ENCODE measurements at places on chromosomes 12 and 14.

GRCh38 chr14:51828017-51828797, 32.2 kb upstream of the GNG2 start:
- DNase-seq, result peak; percentile 45
- no peaks in the 10 kb centered on the region for H3K27me3 ChIP-seq
- no peak overlapping the region for H3K27ac ChIP-seq
- no peak overlapping the region for H3K4me3 ChIP-seq

DNA sequence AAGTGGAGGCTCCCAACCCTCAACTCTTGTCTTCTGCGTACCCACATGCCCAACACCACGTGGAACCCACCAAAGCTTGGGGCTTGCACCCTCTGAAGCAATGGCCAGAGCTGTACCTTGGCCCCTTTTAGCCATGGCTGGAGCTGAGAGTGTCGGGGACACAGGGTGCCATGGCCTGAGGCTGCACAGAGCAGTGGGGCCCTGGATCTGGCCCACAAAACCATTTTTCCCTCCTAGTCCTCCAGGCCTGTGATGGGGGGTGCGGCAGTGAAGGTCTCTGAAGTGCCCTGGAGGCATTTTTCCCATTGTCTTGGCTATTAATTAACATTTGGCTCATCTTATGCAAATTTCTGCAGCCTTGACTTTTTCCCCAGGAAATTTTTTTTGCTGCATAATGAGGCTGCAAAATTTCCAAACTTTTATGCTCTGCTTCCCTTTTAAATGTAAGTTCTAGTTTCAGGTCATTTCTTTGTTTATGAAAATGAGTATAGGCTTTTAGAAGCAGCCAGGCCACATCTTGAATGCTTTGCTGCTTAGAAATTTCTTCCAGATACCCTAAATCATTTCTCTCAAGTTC, 18.7 kb upstream of the ASPG start:
- no peaks in the 10 kb centered on the region for H3K36me3 ChIP-seq
- no peaks in the 10 kb centered on the region for H3K27me3 ChIP-seq
- H3K4me1 ChIP-seq, result no peaks in the 10 kb centered on the region
- no peak overlapping the region for H3K4me3 ChIP-seq

DNA sequence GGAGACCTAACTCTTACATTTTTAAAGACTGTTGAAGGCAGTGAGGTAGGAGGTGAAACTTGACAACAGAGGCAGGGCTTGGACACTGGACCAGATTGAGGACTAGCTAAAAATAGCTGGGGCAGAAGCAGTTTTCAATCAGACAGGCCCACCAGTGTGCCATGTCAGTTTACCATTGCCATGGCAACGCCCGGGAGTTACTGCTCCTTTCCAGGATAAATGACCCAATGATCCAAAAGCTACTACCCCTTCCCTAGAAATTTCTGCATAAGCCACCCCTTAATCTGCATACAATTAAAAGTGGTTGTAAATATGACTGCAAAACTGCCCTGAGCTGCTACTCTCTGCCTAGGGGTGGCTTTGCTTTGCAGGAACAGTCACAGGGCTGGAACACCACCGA, 53.2 kb upstream of the PKP2 start:
- no peaks in the 10 kb centered on the region for H3K4me1 ChIP-seq
- DNase-seq, result no peak
- no peaks in the 10 kb centered on the region for H3K27me3 ChIP-seq
- no peaks in the 10 kb centered on the region for H3K36me3 ChIP-seq
- H3K27ac ChIP-seq, result no peak overlapping the region

DNA sequence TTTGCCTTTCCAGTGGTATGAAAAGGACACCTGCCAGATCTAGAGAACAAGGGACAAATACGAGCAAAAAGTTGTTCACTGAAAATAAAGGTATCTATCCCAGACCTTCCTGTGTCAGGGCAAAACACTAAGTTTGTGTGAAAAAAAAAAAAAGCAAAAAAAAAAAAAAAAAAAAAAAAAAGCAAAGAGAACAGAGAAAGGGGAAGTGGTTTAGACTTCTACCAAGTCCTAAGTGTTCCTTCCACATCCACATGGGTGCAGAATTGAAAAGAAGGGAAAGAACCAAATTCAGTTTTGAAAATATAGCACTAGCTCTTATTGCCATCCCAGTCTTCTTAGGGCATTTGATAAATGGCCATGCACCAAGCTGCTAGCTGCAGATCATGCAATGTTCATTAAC, 41.7 kb downstream of the ZCRB1 start:
- H3K27ac ChIP-seq, result no peak overlapping the region
- H3K4me3 ChIP-seq, result no peak overlapping the region
- H3K4me1 ChIP-seq, result no peaks in the 10 kb centered on the region
- H3K36me3 ChIP-seq, result no peaks in the 10 kb centered on the region

DNA sequence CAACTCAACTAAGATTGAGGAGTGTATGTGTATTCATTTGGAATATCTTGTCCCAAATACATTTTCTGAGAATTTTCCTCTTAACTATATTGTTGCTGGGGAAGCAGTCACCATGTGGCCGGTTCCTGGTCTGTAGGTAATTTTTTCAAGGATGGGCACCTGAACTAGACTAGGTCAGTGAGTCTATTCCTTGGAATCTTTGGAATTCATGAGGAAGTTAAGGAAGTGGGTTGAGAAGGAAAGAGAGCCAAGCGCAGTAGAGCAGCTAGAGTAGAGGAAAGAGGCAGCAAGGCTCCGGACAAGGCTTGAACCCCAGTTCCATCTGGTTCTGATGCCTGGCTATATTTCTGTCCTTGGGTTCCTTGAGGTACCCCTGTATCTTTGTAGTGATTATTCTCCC, 183.7 kb downstream of the DACT1 start:
- H3K4me1 ChIP-seq, result no peaks in the 10 kb centered on the region
- no peaks in the 10 kb centered on the region for H3K36me3 ChIP-seq
- no peak overlapping the region for H3K27ac ChIP-seq
- no peak overlapping the region for H3K4me3 ChIP-seq

- H3K4me3 ChIP-seq, result no peak overlapping the region
- DNase-seq, result no peak
- H3K36me3 ChIP-seq, result no peaks in the 10 kb centered on the region
- no peak overlapping the region for H3K27ac ChIP-seq
- H3K4me1 ChIP-seq, result no peaks in the 10 kb centered on the region
- no peaks in the 10 kb centered on the region for H3K27me3 ChIP-seq
These were observed 103.1 kb upstream of the PPM1H start for GRCh38 chr12:63037746-63038712.

- H3K4me3 ChIP-seq, result no peak overlapping the region
- DNase-seq, result no peak
These were observed 34.8 kb downstream of the AMN start for GRCh38 chr14:102957222-102957621.

- no peaks in the 10 kb centered on the region for H3K27me3 ChIP-seq
- H3K36me3 ChIP-seq, result no peaks in the 10 kb centered on the region
- H3K4me1 ChIP-seq, result peaks cover 5% of the 10 kb centered on the region
- DNase-seq, result no peak
- peak overlapping the region; percentile 66 for H3K27ac ChIP-seq
These were observed 32.8 kb upstream of the TUBA1C start for GRCh38 chr12:49231878-49232655.

DNA sequence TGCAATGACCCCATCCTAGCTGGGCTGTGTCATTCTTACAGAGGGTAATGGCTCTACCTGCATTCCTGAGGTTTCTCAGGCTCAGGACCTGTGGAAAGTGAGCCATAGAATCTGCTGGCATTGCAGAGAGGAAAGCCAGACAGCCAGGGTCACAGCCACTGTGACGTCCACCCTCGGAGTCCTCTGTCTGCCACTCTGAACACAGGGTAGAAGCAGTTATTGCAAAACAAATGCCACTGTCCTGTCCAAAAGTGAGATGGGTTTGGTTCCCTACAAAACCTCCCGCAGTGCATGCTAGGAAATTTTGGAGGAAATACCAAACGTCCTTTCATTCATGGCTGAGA, 37.8 kb downstream of the TNFAIP2 start:
- no peak for DNase-seq
- H3K4me3 ChIP-seq, result no peak overlapping the region
- H3K27me3 ChIP-seq, result no peaks in the 10 kb centered on the region
- H3K27ac ChIP-seq, result no peak overlapping the region

- no peaks in the 10 kb centered on the region for H3K36me3 ChIP-seq
- DNase-seq, result no peak
- no peak overlapping the region for H3K4me3 ChIP-seq
- no peaks in the 10 kb centered on the region for H3K27me3 ChIP-seq
- no peaks in the 10 kb centered on the region for H3K4me1 ChIP-seq
- no peak overlapping the region for H3K27ac ChIP-seq
These were observed 199.4 kb upstream of the CDKN3 start for GRCh38 chr14:54197369-54197768.

DNA sequence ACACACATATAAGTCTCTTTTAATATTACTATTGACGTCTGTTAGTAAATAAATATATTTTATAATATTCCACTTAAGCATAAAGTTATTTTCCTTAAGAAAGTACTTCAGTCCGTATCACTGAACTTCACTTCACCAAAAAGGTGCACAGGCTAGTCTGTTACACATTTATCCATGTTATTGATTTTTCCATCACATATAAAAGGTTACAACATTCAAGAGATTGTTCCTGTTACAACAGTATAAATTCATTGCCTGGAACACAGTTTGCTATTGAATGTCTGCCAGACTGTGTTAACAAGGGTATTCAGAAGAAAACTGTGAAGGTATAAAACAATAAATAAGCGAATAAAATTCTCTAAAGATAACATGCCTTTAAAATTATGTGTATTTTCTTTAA, 175.9 kb downstream of the NTS start:
- no peak overlapping the region for H3K4me3 ChIP-seq
- no peaks in the 10 kb centered on the region for H3K27me3 ChIP-seq
- DNase-seq, result no peak
- H3K36me3 ChIP-seq, result no peaks in the 10 kb centered on the region

- H3K27me3 ChIP-seq, result no peaks in the 10 kb centered on the region
- H3K4me1 ChIP-seq, result no peaks in the 10 kb centered on the region
- H3K36me3 ChIP-seq, result no peaks in the 10 kb centered on the region
- H3K27ac ChIP-seq, result no peak overlapping the region
- H3K4me3 ChIP-seq, result no peak overlapping the region
These were observed 511.8 kb upstream of the FOXG1 start for GRCh38 chr14:28254768-28255167.

DNA sequence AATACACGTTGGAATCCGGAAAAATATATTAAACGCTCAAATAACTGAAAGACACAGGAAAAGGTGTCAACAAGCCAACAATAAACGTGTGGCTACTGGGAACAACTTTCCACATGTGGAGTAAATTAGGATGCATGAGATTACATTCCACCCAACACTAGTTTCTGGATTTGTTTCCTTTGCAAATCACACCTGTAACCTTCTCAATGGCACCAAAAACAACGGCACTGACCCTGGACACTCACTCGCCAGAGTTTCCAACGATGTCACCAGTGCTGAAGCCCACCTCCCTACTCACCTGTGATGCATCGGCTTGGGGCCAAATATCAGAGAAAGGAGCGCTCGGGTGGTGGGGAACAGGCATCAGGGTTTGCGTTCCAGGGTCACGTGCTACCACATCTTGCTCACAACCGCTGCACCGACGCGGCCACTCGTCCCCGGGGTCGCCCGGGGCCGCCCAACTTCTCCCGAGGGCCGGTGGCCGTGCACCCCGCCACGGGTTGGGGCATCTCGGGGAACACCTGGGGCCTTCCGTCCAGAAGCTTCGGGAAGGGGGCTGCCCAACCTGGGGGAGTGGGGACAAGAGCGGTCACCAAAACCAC, 629 bp downstream of the PRDM4 start:
- peak; percentile 41 for DNase-seq
- H3K4me1 ChIP-seq, result peaks cover 36% of the 10 kb centered on the region
- no peaks in the 10 kb centered on the region for H3K27me3 ChIP-seq
- H3K27ac ChIP-seq, result peak overlapping the region; percentile 64
- H3K36me3 ChIP-seq, result peaks cover 10% of the 10 kb centered on the region

- no peaks in the 10 kb centered on the region for H3K36me3 ChIP-seq
- no peak overlapping the region for H3K27ac ChIP-seq
- no peak for DNase-seq
These were observed 197.4 kb upstream of the KRR1 start for GRCh38 chr12:75708802-75709201.

- H3K27ac ChIP-seq, result peak overlapping the region; percentile 96
- peak; percentile 67 for DNase-seq
- peak overlapping the region; percentile 97 for H3K4me3 ChIP-seq
- no peaks in the 10 kb centered on the region for H3K36me3 ChIP-seq
- no peaks in the 10 kb centered on the region for H3K27me3 ChIP-seq
These were observed 2.8 kb upstream of the RNASE4 start for GRCh38 chr14:20681348-20682126.

DNA sequence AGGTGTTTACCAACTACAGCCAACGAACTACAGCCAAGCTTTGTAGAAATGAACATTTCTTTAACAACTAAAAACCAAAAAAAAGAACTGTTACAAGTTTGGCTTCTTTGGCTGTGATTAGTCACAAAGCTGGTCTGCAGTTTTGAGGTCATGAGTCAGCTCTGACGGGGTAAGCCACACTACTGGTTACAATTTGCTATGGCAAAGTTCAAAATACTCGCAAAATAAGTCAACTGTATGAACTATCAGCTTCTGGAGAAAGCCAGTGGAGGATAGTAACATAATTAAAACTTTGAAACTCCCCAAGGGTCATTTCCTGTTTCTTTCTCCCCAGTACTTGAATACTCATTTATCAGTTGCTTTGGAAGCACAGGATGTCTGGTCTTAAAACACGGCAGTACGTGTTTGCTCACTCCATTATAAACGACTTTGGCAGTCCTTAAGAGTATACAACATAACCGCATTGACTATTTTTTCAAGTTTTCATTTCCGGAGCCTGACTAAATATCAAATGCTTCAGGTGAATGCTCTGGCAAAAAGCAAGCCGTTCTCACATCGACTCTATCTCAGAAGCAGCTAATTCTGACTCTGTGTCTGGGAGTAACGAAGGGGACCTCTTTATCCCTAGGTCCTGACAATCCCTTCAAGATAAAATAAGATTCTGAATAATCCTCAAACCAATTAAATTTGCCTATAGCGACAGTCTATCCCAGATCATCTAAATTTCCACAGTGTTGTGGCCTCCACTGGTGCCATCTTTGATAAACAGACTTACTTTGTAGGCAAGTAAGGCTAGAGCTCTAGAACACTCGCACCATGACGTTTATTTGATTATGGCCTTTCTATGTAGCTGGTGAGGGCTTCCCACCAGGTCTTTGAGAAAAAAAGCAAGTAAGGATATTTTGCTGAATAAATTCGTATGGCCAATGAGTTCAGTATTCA, 10.6 kb downstream of the PHLDA1 start:
- peaks cover 30% of the 10 kb centered on the region for H3K4me1 ChIP-seq
- H3K27ac ChIP-seq, result peak overlapping the region; percentile 86
- DNase-seq, result peak; percentile 52
- H3K36me3 ChIP-seq, result no peaks in the 10 kb centered on the region
